ENCODE measurements at places on chromosomes 1 and 21.

DNA sequence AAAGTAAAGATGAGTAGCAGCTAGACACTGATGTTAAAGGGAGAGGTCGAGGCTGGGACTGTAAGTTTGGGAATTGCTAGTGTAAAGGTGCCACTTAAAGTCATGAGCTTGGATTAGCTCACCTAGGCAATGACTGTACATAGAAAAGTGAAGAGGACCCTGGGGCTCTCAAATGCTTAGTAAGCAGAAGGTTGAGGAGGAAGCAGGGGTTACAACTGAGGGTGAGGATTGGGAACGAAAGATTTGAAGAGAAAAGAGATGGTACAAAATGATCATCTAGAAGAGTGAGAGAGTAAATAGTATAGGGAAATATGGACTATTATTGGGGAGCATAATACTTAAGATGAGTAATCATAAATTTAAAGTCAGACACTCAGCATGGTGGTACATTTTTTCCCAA, 63.1 kb upstream of the TNFSF4 start:
- no peak overlapping the region for H3K27ac ChIP-seq
- H3K36me3 ChIP-seq: no peaks in the 10 kb centered on the region
- no peak for DNase-seq
- H3K4me1 ChIP-seq: no peaks in the 10 kb centered on the region
- no peak overlapping the region for H3K4me3 ChIP-seq

DNA sequence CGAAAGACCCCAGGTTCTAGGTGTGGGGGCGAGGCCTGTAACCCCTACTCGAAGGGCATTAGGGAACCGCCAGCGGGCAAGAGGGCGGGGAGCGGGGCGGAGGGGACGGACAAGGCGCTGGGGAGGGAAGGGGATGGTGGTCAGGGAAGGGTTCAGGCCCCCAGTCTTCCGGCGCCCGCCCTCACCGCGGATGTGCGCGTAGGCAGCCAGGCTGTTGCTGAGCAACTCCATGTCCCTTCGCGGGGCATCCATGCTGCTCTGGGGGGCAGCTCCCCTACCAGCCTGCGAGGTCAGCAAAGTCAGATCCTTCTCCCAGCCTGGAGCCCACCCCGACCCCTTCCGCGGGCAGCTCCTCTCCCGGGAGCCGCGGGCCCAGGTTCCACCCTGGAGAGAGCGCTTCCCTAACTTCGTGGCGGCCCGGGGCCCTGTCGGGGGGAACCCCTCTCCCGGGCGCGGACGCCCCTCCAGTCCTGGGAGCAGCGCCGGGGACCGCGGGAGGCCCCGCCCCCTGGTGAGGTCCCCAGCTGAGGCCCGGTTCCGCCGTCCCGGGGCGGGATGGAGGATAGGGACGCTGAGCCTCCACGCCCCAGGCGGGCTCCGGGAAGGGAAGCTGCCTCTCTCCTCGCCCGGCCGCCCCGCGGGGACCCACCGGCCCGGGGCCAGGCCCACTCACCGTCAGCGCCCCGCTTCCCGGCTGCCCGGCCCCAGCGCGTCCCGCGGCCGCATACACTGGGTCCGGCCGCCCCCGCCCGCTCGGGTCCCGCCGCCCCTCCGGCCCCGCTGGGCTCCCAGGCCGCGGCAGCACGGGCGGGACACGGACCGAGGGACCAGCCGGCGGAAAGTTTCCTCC, 434 bp downstream of the EVA1B start:
- H3K27me3 ChIP-seq: peaks cover 31% of the 10 kb centered on the region
- H3K4me1 ChIP-seq: peaks cover 37% of the 10 kb centered on the region
- DNase-seq: peak; percentile 67
- peaks cover 32% of the 10 kb centered on the region for H3K36me3 ChIP-seq

DNA sequence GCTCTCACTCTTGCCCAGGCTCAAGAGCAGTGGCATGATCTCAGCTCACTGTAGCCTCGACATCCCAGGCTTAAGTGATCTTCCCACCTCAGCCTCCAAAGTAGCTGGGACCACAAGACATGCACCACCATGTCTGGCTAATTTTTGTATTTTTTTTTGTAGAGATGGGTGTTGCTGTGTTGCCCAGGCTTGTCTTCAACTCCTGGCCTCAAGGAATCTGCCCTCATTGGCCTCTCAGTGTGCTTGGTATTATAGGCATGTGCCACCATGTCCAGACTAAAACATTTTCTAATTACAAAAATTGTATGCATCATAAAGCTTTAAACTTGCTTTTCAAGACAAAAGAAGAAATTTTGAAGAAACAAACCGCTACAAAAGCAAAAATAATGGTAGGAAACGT, 20.1 kb downstream of the CBR1 start:
- peaks cover 10% of the 10 kb centered on the region for H3K4me1 ChIP-seq
- H3K4me3 ChIP-seq: no peak overlapping the region
- H3K27ac ChIP-seq: no peak overlapping the region
- H3K36me3 ChIP-seq: no peaks in the 10 kb centered on the region
- DNase-seq: no peak

DNA sequence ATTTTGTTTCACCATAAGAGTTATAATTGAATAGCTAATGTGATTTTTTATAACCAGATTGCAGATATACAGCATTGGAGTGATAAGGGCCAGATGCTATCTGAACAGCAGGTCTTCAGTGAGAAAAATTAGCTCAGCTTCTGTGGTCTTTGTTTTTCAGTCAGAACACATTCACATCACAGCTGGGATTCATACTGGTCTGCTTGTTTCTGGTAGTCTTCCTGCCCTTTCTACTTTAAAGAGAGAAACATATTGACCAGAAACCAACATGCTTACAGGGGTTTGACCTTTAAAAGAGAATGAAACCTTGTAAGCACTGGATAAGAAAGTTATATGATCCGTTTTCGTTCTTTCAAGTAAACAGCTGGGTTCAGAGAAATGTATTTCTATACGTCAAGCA, 213.7 kb upstream of the TMPRSS15 start:
- no peak overlapping the region for H3K27ac ChIP-seq
- H3K27me3 ChIP-seq: no peaks in the 10 kb centered on the region
- no peaks in the 10 kb centered on the region for H3K4me1 ChIP-seq
- no peak overlapping the region for H3K4me3 ChIP-seq

- no peak overlapping the region for H3K27ac ChIP-seq
- no peaks in the 10 kb centered on the region for H3K4me1 ChIP-seq
- no peak overlapping the region for H3K4me3 ChIP-seq
Measured at GRCh38 chr1:231970684-231971083, 344.1 kb downstream of the DISC1 start.

GRCh38 chr1:207844371-207844770, 66.6 kb downstream of the CD34 start:
- no peak overlapping the region for H3K4me3 ChIP-seq
- H3K27me3 ChIP-seq: no peaks in the 10 kb centered on the region
- no peak for DNase-seq
- no peaks in the 10 kb centered on the region for H3K36me3 ChIP-seq
- H3K4me1 ChIP-seq: peaks cover 7% of the 10 kb centered on the region
- H3K27ac ChIP-seq: no peak overlapping the region

- no peaks in the 10 kb centered on the region for H3K36me3 ChIP-seq
- peak; percentile 43 for DNase-seq
- H3K4me1 ChIP-seq: peaks cover 39% of the 10 kb centered on the region
- peak overlapping the region; percentile 65 for H3K4me3 ChIP-seq
- peaks cover 36% of the 10 kb centered on the region for H3K27me3 ChIP-seq
- H3K27ac ChIP-seq: peak overlapping the region; percentile 96
Measured at GRCh38 chr1:29124366-29125236, 898 bp upstream of the TMEM200B start.

- no peaks in the 10 kb centered on the region for H3K36me3 ChIP-seq
- DNase-seq: no peak
- no peaks in the 10 kb centered on the region for H3K27me3 ChIP-seq
Measured at GRCh38 chr1:188782220-188782841, 1695.3 kb downstream of the BRINP3 start.

DNA sequence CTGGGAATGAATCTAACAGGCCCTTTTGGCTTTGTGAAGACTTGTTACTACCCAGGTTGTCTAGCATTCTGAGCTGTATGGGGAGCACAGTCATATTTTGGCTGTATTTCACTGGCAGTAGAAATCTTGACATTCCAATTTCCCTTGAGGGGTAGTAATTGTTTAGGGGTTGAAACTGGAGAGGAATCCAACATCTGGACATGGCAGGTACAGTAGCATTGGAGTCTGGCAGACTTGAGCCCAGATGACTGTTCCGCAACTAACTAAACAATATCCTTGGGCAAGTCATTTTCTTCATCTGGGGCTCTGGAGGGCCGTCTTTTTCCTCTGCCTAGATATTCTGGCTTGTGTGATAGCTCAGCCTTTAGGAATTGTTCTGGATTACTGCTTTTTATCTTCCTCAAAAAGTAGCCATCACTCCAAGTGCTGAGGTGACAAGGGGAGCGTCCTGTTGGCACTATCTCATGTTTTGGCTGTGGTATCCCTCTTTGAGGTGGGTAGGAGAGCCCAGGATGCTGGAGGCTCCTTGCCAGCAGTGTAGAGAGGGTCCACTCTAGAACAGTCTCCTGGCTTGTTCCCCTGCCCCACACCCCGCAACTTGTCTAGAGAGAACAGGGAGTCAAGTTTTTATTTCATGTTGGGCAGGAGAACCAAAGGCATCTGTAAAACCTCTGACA, 22.7 kb upstream of the NBL1 start:
- H3K36me3 ChIP-seq: peaks cover 16% of the 10 kb centered on the region
- DNase-seq: no peak
- H3K27me3 ChIP-seq: no peaks in the 10 kb centered on the region
- no peak overlapping the region for H3K4me3 ChIP-seq
- H3K4me1 ChIP-seq: no peaks in the 10 kb centered on the region

All from spinal cord (tissue), 10 donors.